ENCODE measurements at places on chromosomes 6 and 20.

DNA sequence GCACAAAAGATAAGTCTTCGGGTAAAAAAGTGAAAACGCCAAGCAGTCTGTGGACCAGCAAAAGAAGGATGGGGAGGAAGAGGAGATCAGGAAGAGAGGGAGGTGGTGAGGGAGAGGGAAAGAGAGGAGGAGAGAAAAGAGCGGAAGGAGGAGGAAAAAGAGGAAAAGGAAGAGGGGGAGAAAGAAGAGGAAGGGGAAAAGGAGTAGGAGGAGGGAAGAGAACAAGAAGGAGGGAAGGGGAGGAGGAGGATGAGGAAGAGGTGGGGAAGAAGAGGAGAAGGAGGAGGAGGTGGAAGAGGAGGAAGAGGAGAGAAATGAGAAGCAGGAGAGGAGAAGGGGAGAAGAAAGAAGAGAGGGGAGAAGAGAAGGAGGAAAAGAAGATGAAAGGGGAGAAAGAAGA is 6.5 kb downstream of the LY86 start:
- H3K27ac ChIP-seq = no peak overlapping the region
- no peaks in the 10 kb centered on the region for H3K36me3 ChIP-seq
- H3K4me3 ChIP-seq = no peak overlapping the region
- H3K4me1 ChIP-seq = no peaks in the 10 kb centered on the region
- DNase-seq = no peak

GRCh38 chr6:15498640-15499039 is 164.2 kb downstream of the DTNBP1 start:
- no peak for DNase-seq
- no peak overlapping the region for H3K27ac ChIP-seq
- H3K27me3 ChIP-seq = no peaks in the 10 kb centered on the region
- peaks cover 35% of the 10 kb centered on the region for H3K4me1 ChIP-seq
- H3K4me3 ChIP-seq = no peak overlapping the region

- no peaks in the 10 kb centered on the region for H3K4me1 ChIP-seq
- no peaks in the 10 kb centered on the region for H3K36me3 ChIP-seq
- no peak for DNase-seq
Measured at GRCh38 chr20:42419814-42420532, 769.7 kb downstream of the PTPRT start.

GRCh38 chr6:169847901-169848311 is 96.5 kb downstream of the ERMARD start:
- H3K27me3 ChIP-seq = no peaks in the 10 kb centered on the region
- H3K4me3 ChIP-seq = no peak overlapping the region
- H3K27ac ChIP-seq = no peak overlapping the region
- DNase-seq = no peak

DNA sequence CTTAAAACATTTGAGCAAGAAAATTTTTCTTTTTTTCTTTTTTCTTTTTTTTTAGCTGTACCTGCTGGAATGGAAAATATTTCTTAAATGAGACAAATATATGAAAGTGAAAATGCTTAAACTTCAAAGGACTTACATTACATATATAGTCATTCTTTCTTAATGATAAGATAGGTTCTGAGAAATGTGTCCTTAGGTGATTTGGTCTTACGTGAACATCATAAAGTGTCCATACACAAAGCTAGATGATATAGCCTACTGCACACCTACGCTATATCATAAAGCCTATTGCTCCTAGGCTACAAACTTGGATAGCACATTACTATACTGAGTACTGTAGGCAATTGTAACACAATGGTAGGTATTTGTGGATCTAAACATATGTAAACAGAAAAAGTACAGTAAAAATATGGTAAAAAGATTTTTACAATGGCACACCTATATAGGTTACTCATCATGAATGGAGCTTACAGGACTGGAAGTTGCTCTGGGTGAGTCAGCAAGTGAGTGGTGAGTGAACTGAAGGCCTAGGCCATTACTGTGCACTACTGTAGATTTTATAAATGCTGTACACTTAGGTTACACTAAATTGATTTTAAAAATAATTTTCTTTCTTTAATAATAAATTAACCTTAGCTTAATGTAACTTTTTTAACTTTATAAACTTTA is 54.6 kb downstream of the RPP21 start:
- H3K4me3 ChIP-seq = no peak overlapping the region
- H3K36me3 ChIP-seq = no peaks in the 10 kb centered on the region
- no peak overlapping the region for H3K27ac ChIP-seq
